ENCODE measurements at places on chromosomes 1 and 21.

GRCh38 chr1:184110272-184111204 is 59.0 kb downstream of the TSEN15 start:
- DNase-seq: no peak

DNA sequence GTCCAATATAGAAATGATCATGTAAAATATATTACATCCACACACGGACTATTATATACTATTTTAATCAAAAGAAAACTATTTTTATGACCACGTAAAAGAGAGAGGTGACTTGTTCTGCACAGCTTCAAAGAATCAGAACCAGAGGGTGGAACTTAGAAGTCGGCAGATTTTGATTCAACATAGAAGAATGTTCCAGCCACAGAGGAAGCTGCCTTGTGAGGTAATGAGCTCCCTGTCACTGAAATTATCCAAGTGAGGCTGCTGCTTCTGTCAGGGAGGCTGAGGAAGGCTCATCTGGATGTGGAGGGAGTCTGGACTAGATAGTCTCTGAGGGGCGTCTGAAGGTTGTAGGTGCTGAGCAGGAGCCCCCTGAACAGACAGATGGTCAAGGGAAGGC is 2.7 kb downstream of the PLEKHA6 start:
- no peak for DNase-seq

DNA sequence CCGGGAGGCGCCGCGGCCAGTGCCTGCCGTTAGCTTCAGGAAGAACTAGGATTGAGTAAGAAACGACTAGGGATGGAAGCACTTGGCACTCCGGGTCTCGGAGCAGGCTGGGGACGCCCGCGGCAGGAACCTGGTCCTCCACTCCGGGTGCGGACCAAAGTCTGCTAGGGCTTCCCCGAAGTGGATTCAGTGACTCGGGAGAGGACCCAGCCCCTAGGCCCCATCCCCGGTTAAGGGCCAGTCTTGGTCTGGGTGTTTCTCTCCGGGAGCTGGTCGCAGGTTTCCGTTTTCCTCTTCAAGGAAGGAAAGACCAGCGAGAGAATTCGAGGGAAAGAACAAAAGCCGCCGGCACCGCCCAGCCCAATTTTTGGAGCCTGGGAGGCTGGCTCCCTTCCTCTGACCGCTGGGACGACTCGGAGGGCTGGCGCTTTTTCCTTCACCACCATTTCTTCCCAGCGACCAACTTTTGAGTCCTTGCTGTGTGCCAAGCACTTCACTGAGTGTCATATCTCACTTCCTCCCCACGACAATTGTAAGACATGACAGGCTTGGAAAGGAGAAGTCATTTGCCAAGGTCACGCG is 16.8 kb upstream of the STMN1 start:
- no peak for DNase-seq

DNA sequence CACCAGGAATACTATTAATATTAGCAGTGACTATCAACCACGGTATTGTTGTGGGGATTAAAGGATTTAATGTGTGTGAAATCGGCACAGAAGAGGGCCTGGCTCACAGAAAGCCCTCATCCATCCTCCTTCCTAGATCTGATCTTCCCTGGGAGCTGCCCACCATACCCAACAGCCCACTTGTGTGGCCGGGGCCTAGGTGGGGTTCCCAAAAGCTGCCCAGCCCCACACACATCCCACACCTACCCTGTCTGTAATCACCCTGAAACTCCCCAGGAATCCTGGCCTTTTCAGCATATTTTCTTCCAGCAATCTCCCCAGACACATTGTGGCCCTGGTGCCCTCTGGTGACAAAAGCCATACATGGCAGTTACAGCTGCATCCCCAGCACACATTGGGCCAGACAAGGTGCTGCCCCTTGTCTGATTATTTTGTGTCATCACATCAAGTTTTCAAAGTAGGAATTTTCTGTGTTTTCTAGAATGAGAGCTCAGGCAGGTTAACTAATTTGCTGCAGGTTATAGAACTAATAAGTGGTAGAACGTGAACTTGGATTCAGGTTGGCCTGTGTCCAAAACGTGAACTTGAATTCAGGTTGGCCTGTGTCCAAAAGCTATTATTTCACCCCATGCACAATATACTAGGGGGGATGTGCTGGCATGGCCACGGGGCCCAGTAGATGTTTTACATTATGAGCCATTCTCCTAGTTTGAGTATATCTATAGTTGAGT is 5.3 kb upstream of the SLC6A9 start:
- DNase-seq: no peak

- DNase-seq: no peak
Observed at GRCh38 chr1:56972976-56973375, 7.2 kb upstream of the C8B start.

DNA sequence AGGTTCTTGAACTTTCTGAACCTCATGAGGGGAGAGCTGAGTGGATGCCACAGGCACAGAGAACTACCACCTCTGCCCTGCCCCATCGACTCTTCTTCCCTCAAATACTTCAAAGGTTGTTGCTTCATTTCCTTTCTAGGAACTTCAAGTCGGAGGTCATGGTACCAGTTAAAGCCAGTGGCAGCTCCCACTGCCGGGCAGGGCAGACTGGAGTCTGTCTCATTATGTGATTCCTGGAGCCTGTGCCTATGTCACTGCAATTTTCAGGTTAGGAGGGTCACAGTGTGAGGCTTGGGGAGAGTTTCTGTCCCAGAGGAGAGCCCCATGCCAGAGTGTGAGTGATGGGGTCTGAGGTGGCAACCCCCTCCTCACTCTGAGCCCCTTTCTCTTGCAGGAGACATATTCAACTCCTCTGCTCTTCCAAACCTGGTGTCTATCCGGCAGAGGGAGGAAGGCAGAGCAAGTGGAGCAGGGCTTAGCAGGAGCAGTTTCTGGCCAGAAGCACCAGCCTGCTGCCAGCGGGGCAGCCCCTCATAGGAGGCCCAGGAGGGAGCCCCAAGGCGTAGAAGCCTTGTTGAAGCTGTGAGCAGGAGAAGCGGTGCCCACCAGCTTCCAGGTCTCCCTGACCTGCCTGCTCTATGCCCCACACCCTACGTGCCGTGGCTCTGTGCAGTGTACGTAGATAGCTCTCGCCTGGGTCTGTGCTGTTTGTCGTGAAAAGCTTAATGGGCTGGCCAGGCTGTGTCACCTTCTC is 29.3 kb downstream of the CAMK1G start:
- DNase-seq: no peak

GRCh38 chr1:231493421-231494185 is 34.9 kb upstream of the TSNAX start:
- no peak for DNase-seq

GRCh38 chr1:76607717-76608116 is 259.6 kb upstream of the ST6GALNAC5 start:
- DNase-seq: no peak

GRCh38 chr1:40382108-40382460 is 8.6 kb downstream of the SMAP2 start:
- DNase-seq: no peak

- DNase-seq: no peak
Observed at GRCh38 chr21:43339668-43340067, 87.3 kb downstream of the SIK1 start.

DNA sequence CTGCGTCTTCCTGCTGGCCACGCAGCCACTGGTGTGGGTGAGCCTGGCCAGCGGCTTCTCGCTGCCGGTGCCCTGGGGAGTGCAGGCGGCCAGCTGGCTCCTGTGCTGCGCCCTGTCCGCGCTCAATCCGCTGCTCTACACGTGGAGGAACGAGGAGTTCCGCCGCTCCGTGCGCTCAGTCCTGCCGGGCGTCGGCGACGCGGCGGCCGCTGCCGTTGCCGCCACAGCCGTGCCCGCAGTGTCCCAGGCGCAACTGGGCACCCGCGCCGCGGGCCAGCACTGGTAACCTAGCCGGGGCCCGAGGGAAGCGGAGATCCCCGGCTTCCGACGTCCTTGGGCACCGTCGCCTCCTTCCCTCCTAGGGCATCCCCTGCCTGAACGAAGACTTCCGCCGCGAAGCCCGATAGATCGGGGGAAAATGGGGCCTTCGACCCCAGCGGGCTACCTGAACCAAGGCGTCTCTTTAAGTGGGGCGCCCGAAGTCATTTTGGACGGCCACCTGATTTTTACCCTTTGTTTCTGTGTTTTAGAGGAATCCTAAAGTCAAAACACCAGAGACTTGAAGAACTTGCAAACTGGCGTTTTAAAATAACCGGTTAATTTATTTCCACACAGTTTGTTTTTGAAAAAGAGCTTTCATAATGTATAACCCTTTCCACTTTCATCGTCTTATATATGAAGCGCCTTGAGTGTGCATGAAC is 2.0 kb downstream of the GPR88 start:
- DNase-seq: no peak
